ENCODE measurements at places on chromosomes 4 and X.

- DNase-seq = no peak
Measured at GRCh38 chr4:41069838-41070237, 144.5 kb downstream of the APBB2 start.

DNA sequence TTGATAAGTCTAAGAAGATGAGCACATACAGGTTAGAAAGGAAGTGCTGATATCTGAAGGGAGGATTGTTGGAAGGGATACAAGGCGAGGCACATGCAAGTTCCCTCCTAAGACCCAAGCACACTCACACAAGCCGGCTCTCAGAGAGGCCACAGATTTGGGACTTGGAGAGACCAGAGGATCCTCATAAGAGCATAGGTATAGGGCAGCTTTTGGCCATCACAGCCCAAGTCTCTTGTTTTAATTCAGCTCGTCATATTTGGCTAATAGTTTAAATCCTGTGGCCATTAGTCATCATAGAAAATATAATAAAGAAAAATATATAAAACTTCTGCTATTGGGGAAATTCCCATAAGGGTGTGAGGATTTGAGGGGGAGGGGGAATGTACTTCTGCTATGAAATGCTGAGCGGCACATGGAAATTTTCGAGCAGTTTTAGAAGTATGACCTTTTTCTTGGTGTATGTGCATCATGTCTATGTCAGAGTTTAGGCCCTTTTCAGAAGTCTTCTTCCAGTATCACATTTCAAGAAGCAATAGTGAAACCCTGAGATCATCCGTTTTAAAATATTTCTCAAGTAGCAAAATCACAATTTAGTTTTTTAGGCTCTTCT lies 97.7 kb downstream of the NFKB1 start:
- DNase-seq = no peak

DNA sequence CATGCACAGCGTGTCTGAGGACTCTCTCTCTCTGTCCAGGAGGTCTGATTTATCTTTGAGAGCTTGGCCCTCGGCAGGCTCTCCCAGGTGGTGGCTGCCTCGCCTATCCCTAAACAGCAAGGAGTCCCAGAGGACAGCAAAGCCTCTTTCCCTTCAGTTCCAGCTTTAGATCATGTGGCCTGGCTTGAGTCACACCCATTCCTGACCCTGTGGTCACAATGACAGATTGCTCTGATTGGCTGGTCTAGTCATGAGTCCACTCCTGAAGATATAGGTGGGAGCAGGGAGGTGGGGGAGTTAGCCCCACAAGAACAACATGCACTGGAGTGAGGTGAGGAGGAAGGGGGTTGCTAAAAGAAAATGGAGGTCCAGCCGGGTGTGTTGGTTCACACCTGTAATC lies 12.1 kb upstream of the PORCN start:
- no peak for DNase-seq

GRCh38 chrX:23333842-23334520 lies 668 bp upstream of the PTCHD1 start:
- DNase-seq = no peak

DNA sequence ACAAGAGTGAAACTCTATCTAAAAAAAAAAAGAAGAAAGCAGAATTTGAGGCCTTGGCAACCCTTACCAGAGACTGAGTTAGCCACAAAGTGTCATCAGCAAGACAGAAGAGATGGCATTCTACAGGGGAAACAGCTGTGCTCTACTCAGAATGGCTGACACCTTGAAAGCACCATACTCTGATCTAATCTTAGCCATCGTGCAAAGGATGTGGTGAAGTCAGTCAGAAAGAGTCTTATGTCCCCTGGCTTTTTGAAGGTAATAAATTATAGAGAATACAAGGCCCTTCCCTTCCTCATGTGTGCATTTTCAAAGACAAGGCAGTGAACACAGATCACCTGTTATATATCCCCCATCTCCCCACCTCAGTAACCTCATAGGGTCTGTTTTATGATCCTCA lies 13.2 kb downstream of the CLNK start:
- DNase-seq = peak; percentile 58

DNA sequence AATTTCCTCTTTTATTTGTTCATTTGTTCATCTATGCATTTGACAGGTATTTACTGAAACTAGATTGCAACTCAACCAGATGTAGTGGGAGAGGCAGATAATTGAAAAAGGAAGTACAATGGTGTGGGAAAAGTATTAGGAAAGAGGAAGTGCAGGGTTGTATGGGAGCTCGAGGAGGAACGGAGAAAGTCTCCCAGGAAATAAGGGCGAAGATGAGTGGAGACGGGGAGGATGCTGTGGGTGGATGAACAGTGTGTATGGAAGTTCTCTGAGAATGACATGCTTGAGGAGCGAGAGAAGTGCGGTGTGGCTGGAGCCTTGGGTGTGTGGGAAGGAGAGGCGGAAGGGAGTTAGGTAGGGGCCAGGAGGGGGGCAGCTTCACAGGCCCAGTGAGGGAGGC lies 87.5 kb upstream of the DHX15 start:
- no peak for DNase-seq

- DNase-seq = no peak
Measured at GRCh38 chrX:152824841-152825374, 5.6 kb downstream of the CETN2 start.

DNA sequence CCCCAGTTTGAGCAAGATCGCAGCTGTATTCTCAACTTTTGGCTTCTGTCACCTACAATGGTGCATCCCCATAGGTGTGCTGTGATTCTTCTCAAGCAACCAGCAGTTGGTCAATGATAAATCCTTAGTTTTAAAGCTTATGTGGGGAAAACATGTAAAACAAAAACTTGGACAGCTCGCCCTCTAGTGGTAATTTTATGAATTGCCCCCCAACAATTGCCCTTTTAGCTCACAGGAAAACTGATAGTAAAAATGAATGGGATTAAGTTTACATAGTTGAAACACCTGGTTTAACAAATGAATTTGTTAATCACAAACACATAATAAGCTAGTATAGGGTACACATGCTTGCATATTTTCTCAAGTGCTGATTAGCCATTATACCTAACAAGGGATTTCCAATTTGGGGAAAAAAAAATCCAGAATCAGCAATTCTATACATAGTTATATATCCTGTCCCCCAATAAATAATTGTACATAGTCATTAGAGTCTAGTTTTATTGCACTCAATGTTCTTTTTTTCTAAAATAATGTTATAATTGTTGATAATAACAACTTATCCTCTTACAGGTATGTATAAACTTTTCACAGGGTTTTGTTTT lies 30.1 kb downstream of the TEX13A start:
- peak; percentile 43 for DNase-seq

DNA sequence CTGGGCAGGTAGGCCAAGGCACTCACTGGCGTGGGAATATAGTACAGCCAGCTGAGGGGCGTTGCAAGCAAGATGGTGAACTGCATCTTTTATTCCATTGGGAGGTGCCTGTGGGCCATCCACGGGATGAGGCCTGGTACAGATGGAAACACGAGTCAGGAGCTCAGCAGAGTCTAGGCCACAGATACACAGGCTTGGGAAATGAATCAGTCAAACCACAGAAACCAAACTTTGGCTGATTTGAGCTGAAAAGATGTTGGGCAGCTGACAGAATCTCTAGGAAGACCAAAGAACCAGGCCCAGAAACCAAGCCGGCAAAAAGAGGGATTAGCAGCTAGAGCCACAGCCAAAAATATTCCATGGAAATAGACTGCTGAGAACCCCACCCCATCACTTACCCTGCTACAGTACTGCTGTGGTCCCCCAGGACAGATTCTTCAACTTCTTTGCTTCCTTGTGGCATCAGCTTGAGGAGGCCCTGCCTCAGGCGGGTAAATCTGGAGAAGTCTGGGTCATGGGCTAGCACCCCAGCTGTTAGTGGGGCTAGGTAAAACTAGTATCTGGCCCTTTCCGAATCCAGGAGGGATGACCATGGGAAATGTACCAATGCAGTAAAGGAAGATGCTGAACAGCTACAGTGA lies 75.4 kb downstream of the TMEM131L start:
- peak; percentile 78 for DNase-seq

- DNase-seq = no peak
Measured at GRCh38 chr4:183773790-183774189, 114.7 kb downstream of the TRAPPC11 start.

DNA sequence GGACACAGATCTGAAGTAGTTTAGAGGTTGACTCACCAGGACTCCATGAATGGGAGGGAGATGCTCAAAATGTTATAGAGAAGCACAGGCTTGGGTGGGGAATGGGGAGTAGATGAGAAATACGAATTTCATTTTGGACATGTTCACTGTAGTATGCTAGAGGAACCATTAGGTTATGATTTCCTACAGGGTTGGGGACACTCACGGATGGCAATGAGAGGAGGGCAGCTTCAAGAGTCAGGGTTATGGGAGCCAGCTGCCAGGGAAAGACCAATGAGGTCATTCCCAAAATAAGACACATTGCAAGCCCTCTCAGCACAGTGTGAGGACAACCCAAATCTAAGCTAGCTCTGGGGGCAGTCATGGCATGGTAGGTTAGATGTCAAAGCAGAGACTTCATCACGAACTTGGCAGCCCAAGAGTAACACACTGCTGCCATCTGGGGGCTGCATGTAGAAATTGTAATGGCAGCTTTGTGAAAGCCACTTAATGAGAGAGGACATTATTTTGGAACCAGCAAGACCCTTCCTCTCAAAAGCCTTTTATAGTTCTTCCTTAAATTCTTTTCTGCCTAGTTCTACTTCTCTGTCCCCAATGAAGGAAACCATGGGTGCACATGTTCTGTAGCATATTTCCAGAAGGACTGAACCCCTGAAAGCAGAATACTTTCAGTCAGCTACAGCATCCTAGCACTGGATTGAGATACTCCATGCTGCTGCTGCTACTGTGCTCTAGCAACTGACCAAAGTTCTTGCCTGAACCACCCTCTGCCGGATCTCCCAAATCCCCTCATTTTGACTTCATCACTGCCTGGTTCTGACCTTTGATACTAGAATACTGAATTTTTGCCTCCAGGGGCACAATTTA lies 16.2 kb upstream of the ZCCHC12 start:
- peak; percentile 46 for DNase-seq

GRCh38 chr4:70678383-70678999 lies 9.8 kb upstream of the UTP3 start:
- DNase-seq = no peak

DNA sequence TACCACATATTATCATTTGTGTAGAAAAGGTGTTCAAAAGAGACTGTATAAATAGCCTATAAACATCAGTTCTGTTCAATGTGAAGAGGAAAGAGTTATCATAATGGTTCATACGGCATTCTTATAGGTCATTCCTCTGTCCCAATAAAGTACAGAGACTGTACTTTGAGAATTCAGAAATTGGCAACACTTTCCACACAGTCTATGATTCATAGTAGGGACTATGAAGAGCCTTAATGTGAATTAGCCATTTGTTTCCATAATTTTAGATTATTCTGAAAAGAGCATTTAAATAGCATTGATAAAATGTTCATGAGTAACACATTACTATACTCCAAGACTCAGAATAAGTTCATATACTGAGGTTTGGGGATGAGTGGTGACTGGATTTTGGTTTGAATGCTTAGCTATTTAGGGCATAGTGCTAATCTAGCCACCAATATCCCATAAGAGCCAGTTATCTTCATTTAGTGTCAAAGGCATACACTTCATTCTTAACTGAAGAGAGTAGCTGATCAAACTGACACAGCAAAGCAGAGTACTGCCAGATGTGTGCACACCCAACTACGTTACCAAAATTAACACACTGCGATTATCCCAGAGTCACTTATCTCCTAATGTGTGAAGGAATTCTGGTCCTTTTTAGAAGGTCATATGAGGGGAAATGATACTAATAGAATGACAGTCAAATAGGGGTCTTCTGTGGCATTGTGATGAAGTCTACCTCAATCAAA lies 10.2 kb downstream of the ANK2 start:
- DNase-seq = no peak

GRCh38 chr4:41594432-41594831 lies 56.5 kb downstream of the LIMCH1 start:
- no peak for DNase-seq

DNA sequence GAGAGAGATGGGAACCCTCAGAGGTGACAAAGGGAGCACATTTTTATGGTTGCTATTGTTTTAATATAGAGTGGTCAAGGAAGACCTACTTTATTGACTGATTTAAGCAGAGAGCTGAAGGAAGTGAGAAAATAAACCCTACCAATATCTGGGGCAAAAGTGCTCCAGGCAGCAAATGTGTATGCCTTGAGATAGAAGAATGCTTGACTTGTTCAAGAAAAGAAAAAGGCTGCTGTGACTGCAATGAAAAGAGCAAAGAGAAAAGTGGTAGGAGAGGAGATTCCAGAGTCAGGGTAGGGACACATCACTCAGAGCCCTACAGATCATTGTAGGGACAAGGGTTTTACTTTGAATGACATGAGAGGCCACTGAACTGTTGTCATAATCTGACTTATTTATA lies 26.0 kb downstream of the STAP1 start:
- no peak for DNase-seq
